ENCODE measurements at places on chromosomes 5 and 9.
A peak's percentile ranks its signal among the peaks of the same experiment; 100 is the strongest.

GRCh38 chr9:110602281-110602680 lies 22.7 kb upstream of the SVEP1 start:
- peak; percentile 54 for DNase-seq

DNA sequence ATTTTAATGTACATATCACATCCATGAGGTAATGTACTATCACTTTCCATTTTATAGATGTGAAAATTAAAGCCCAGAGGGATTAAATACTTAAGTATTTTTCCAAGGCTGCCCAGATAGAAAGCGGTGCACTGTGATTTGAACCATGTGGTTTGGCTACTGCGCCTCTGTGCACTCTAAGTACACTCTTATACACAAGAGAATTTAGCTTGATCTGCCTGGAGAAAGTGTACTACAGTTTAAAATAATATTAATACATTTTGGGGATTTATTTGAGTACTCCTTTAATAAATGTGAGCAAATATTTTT lies 360.4 kb upstream of the ACTBL2 start:
- DNase-seq: no peak

GRCh38 chr9:77024776-77025545 lies 5.5 kb downstream of the FOXB2 start:
- no peak for DNase-seq

DNA sequence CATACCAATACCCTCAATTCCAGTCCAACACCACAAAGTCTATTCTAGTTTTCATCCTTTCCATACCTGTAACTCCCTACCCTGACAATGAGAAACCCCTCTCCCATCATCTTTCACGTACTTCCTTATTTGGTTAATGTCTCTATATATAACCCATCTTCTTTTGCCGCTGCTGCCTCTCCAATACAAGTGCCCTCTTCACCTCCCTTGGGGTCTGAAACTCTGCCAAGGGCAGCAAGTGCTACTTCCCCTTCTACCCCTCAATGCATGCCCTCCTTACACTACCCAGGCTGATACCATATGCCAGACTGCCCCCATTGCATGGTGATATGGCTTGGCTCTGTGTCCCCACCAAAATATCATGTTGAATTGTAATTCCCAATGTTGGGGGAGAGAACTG lies 24.4 kb upstream of the SMIM15 start:
- no peak for DNase-seq

DNA sequence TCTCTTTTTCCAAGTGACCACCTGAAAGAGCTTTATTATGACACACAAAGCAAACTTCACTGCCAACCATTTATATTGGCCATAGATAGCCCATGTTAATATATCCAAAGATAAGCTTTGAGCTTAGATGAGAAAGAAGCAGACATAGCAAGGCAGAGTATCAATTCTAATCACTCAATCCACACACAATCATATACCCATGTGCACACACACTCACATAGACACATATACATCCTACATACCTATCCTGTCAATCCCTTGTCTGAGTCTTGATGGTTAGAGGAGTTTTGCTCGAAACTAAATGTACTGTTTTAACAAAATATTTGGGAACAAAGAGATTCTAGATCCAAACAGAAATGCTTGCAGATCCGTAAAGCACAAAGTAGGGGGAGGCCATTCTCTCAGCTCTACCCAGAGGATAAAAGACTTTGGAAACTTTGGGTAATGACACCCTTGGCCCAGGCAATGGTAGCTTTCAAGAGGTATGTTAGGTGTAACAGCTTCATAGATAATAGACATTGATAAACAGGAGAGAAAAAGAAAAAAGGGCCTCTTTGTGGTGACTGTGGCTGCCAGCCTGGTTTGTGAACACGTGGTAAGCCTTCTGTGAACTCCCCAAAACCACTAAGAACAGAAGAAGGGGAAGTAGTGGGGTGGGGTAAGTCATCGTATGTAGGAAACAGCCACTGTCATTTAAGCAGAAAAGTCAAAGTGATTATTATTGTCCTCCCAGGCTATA lies 121.6 kb downstream of the TLR4 start:
- no peak for DNase-seq

- DNase-seq: no peak
These were observed 58.8 kb downstream of the MEF2C start for GRCh38 chr5:88824141-88824540.

DNA sequence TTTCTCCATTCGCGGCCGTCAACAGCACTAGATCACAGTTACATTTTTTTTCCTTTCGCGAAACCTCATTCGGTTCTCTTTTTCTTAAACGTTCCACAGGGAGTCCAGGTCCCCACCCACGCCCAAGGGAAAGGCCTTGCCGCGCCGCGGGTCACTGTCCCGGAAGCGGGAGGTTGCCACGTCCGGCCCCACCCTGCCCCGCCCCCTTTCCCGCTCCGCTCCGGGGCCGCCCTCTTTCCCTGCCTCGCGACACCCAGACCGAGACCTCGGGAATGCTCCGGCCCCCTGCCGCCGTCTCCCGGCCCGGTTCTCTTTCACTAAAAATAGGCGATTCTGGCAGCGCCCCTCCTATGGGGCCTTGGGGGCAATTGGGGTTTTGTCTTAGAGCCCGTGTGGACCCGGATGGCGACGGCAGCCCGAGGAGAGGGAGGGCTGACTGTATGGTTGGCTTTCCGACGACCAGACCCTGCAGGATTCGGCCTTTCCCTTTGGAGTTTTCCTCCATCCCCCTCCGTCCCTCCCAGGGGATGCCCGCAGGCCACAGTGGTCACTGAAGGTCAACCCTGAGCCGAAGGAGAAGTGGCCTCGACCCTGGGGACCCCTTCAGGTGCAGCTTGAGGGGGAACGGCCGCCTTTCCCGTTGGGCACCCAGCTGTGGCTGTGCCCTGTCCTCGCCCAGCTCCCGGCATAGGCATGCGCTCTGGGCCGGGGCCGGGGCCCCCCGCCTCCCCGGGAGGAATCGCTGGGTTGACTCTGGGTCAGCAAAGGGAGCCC lies 2.8 kb upstream of the RACK1 start:
- peak; percentile 79 for DNase-seq

DNA sequence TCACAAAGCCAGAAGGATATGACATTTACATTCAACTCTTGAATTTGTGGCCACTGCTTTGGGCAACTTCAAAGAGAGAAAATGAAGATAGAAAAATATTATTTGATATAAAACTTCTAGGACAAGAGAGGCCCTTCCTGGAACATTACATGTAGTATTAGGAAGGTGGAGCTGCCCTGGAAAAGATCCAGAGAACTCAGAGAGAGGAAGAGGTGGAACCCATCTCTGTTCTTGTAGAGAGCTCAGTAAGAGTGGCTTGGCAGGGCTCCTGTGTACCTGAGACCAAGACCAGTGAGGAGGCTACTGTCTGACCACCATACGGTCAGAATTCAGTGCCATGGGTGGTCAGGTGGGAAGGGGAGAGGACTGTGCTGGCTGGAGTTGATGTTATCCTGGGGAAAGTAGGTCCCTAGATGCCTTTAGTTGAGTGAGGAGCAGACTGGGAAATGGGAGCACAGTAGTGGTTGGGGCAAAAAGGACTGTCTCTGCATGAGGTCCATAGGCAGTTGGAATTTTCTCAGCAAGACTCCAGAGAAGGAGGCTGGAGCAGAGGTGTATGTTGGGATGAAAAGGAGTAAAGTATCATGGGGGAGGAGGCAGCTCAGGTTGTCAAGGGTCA lies 7.6 kb downstream of the TGFBI start:
- DNase-seq: no peak

GRCh38 chr9:8871796-8872445 lies 1072.3 kb upstream of the DMAC1 start:
- no peak for DNase-seq

DNA sequence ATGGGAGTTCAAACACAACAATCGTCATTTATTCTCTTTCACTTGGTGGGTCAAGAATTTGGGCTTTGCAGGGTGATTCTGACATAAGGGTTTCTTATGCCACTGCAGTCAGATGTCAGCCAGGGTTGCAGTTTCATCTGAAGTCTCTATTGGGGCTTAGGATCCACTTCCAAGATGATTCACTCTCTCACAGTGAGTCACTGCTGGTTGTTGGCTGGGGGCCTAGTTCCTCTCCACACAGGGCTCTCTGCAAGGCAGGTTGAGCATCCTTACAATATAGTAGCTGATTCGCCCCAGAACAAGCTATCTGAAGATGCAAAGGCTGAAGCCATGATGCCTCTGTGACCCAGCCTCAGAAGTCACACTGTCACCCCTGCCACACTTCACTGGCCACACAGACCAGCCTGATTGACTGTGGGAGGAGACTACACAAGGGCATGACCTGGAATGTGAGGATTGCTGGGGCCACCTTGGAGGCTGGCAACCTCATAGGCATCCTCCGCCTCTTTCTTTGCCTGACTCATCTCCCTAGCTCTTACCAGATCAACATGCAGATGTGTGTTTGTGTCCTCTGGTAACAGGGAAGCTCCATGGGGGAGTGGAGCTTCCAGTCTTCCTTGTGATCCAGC lies 4.5 kb upstream of the CARD19 start:
- DNase-seq: peak; percentile 82

GRCh38 chr5:6135977-6136376 lies 242.4 kb downstream of the MED10 start:
- no peak for DNase-seq

DNA sequence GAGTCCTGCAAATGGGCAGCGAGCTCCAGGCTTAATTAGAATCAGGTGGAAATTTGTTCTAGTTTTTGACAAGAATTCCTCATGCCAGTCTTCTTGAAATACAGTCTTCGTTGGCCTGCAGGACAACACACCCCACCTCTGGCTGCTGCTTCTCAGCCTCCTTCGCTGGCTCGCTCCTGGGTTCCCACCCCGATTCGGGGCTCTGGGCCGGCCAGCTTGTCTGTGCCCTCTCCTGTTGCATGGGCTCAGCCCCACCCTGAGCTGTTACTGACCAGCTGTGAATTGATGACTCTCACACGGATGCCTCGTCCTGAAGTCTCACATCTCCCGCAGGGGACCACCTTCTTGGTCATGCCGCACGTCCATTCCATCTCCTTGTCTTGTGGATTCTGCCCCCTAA lies 21.0 kb downstream of the PSD2 start:
- no peak for DNase-seq

DNA sequence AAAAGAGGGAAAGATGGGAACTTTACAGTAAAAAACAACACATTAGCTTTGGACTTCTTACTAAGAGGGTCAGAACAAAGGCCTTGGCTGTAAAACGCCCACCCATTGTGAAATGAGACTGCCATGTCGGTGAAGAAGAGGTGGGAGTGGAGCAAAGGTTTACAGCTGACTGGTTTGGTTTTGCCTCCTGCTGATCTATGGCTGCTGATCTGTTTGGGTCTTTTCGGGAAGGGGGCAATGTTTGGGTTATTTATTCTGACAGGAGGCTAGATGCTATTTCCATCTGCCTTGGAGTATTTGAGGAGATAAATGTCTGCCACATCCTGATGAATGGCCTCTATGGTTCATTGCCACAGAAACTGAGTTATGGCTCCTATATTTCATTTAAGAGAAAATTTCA lies 408.7 kb downstream of the TLE4 start:
- no peak for DNase-seq
